ENCODE measurements at places on chromosomes 16 and 17.
A peak's percentile ranks its signal among the peaks of the same experiment; 100 is the strongest.

- no peak for DNase-seq
Measured at GRCh38 chr16:50645563-50646220, 35.4 kb downstream of the SNX20 start.

GRCh38 chr17:64599187-64599676 is 62.9 kb downstream of the SMURF2 start:
- peak; percentile 23 for DNase-seq

DNA sequence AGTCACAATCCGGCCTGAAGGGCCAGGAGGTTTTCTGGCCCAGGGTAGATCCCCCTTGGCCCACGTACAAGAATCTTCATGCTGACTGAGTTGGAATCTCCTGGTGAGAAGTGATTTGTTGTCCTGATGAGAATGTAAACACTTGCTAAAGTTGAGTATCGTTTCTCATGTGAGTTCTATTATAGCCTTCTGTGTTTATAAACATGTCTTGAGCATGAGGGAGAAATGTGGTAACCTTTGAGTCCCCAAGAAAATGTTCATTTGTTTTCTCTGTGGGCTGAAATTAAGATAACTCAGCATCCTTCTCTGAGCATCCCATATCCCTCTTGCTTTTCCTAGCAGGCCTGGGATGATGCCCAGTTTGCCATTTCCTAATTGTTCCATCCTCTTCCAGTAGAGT is 204.8 kb downstream of the FTO start:
- DNase-seq = no peak

- no peak for DNase-seq
Measured at GRCh38 chr17:10032118-10032852, 127.2 kb upstream of the RCVRN start.

- DNase-seq = no peak
Measured at GRCh38 chr17:70563281-70563820, 394.0 kb downstream of the KCNJ2 start.

GRCh38 chr16:50419116-50419515 is 50.3 kb upstream of the BRD7 start:
- no peak for DNase-seq

- no peak for DNase-seq
Measured at GRCh38 chr17:76089680-76090516, 10.9 kb downstream of the ZACN start.

- no peak for DNase-seq
Measured at GRCh38 chr17:65609749-65610148, 48.3 kb upstream of the AXIN2 start.

DNA sequence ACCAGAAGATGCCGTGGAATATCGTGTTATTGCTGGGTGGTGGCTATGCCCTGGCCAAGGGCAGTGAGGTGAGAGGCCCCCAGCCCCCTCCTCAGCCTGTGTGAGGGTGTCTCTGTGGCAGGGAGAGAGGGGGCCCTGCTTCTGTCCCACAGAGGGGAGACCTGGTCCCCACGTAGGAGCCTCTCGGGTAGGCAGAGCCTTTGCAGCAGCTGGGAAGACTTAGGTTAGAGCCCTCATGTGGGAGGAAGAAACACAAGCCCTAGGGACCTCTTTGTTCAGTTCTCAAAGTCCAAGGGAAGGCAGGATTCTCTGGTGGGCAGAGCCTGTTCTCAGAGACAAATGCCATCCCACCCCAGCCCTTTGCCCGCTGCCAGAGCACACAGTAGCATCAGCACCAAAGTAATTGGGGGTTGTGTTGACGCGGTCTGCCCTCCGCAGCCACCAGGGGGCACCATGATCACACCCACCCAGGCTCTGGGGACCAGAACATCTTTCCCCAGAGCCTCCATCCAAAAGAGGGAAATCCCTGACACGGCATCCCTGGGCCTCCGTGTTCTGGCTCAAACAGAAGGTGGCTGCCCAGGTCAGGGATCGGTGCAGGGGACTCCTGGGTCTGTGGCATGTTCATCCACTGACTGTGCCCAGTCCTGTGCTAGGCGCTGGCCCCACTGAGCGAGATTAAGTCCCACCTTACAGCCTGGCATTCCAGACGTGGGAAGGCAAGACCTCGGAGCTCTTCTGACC is 11.5 kb upstream of the FOXN1 start:
- peak; percentile 72 for DNase-seq

- no peak for DNase-seq
Measured at GRCh38 chr17:35801583-35802224, 6.3 kb upstream of the MMP28 start.

DNA sequence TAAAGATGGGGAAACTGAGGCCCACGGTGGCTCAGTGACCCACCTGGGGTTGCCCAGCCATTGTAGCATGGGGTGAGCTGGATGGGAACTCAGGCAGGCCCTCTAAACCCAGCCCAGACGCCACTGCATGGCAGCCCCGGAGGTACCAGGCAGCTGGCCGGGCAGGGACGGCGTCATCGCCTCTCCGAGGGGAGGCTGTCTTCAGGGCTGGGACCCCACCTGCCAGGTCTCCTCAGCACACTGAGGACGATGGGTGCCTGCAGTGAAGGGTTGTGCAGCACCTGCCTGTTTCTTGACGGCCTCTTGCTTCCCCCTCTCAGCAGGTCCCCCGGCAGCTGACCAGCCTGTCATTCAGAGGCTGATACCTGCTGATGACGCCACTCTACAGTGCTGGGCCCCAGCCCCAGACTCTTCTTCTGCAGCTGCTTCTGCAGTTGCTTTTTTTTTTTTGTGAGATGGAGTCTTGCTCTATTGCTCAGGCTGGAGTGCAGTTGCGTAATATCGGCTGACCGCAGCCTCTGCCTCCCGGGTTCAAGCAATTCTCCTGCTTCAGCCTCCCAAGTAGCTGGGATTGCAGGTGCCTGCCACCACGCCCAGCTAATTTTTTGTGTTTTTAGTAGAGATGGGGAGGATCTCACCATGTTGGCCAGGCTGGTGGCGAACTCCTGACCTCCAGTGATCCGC is 24.7 kb downstream of the RNF213 start:
- DNase-seq = no peak

DNA sequence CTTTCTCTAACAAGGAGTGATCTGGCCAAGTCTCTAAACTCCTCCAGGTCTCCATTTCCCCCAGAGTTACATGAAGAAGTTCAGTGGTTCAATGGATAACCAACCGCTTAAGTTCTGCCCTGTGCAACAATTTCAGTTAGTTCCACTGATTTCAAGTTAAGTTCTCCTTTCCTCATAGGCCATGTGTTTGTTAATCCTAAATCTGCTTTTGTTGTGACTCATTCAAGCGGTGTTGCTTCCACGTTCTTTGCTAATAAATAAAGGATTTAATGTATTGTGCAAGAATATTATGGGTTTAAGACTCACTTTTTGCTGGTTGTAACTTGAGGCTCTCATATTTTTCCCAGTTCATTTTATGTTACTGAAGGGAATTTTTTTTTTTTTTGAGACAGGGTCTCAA is 36.3 kb downstream of the GNA13 start:
- no peak for DNase-seq

All from stimulated activated CD8-positive, alpha-beta memory T cell treated with anti-CD3 and anti-CD28 coated beads, Interleukin-7, amount 100 ng/mL, for 1 hour (primary cell).